ENCODE measurements at places on chromosomes 12 and 14.

DNA sequence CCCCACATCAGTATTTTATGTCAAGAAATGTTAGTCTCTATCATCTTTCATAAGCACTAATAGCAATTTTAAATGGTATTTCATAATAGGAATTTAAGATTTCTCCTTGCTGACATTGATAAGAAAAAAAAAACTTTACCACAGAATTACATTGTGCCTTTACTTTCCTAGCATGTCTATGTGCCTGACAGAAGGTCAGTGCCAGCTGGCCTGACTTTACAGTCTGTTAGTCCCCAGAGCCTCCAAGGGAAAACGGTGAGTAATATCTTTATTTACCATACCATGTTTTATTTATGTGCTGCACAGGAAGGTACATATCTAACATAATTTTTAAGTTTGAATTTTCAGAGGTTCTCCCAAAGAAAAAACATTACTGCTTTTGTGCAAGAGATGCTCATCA, 152.0 kb upstream of the AEBP2 start:
- DNase-seq, result no peak

DNA sequence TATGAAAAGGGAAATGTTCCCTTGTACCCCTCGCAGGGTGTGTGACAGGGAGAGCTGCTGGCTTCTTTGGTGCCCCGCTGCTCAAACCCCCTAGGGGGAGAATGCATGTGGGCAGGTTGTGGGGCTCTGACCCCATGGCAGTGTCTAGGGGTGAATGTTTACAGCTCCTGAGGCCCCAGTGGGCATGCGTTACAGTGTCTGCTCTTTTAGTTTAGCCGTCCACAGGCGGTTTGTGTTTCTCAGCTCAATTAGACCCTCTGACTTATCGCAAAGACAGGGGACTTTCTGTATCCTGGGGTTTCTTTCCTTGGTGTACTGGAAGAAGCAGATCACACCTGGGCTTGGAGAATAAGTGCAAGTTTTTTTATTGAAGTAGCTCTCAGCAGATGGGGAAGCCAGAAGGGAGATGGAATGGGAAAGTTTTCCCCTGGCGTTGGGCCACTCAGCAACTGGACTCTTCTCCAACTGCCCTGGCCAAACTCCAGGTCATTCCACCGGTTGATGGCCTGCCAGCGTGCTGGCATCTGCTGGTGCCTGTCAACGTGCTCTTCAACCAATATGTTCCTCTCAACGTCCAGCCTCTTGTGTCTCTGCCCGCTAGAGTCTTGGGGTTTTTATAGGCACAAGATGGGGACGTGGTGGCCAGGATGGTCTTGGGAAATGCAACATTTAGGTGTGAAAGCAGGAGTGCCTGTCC, 720.9 kb downstream of the FSCB start:
- no peak for DNase-seq

DNA sequence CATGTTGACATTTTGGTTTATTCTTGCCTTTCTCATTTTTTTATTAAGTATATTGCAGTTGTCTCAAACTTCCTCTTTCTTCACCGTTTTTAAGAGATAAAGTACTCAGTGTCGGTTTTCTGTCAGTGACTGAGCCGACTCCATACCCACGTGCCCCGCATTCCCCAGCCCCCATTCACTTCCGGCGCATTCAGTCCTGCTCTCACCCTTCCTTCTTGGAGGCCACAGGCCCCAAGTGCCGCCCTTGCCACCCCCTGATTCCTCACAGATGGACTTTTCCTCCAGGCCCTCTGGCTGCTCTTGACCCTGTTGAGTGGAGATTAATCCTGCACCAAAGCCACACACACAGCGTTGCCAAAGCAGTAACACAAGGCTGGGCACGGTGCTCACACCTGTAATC, 19.1 kb upstream of the DNAH10 start:
- DNase-seq, result no peak

- DNase-seq, result peak; percentile 12
Observed at GRCh38 chr12:12946686-12947355, 5.1 kb downstream of the GPRC5D start.

- no peak for DNase-seq
Observed at GRCh38 chr12:115191342-115191741, 507.4 kb upstream of the TBX3 start.

DNA sequence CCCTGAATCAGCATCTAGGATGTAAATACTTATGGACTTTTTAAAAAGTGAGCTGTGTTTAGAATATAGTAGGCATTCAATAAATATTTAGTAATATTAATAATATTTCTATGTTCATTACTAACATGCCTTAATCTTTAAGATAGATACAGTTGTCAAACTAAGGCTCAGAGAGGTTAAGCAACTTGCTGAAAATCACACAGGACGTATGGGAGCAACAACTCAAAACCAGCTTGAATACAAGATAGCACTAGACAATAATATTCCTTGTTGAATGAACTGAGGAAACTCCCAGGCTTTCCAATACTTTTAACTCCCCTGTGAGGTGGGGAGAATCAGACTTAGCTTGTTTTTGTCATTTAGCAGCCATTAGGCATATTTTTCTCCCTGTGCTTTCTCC, 45.3 kb downstream of the LLPH start:
- no peak for DNase-seq

GRCh38 chr14:50669441-50669986, 1.4 kb upstream of the SAV1 start:
- peak; percentile 8 for DNase-seq

GRCh38 chr14:34873589-34874385, 1.4 kb downstream of the BAZ1A start:
- peak; percentile 73 for DNase-seq

DNA sequence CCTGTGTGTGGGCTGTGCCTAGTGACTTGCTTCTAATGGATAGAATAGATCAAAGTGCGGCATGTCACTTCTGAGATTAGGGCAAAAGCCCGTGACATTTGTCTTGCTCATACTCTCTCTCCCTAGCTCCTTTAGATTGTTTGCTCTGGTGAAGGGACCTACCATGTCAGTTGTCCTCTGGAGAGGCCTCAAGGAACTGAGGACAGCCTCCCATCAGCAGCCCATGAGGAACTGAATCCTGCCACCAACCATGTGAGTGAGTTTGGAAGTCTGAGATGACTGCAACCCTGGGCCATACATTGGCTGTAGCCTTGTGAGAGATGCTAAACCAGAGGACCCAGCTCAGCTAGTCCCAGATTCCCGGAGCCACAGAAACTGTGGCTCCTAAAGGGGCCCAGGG, 101.6 kb upstream of the ESRRB start:
- no peak for DNase-seq

GRCh38 chr14:58629281-58629680, 8.5 kb upstream of the DACT1 start:
- DNase-seq, result no peak

- DNase-seq, result no peak
Observed at GRCh38 chr14:77151918-77152588, 10.5 kb upstream of the ZDHHC22 start.

GRCh38 chr12:25781232-25781631, 177.2 kb upstream of the RASSF8 start:
- DNase-seq, result no peak

DNA sequence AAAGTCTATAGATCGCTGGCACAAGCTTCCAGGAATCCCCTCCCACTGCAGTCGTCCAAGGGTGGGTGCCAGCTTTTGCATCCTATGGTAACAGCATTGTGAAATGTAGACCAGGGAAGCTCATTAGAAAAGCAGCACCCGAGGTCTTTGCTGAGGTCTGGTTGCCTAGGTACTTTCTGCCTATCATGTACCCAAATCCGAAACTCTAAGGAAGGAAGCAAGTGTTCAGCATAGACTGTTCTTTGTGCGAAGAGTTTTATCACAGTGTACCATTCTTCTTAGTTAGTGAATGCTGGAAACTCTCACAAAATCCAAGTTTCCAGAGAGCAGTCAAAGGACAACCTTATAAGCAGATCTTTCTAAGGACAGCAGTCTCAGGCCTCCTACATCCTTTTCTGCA, 1532.7 kb upstream of the TMEM132C start:
- no peak for DNase-seq
